ENCODE measurements at places on chromosomes 4 and X.

GRCh38 chr4:35757836-35758235, 486.5 kb downstream of the ARAP2 start:
- DNase-seq = no peak

DNA sequence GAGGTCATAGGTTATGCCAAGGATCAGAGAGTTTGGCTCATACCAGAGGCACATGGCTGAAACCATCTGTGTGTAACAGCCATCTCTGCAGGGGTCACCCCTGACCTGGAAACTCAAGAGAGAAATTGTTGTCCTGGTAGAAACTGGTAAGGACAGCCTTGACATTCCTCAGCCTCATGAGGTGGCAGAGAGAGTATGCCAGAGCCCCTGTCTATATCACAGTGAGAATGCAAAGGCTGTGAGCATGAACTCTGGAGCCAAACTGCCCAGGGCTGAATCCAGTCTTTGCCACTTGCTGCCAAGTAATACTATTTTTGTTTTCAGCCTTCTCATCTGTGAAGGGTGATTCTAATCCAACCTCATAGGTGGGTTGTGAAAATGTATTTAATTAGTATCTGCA, 37.1 kb upstream of the CCDC149 start:
- no peak for DNase-seq

DNA sequence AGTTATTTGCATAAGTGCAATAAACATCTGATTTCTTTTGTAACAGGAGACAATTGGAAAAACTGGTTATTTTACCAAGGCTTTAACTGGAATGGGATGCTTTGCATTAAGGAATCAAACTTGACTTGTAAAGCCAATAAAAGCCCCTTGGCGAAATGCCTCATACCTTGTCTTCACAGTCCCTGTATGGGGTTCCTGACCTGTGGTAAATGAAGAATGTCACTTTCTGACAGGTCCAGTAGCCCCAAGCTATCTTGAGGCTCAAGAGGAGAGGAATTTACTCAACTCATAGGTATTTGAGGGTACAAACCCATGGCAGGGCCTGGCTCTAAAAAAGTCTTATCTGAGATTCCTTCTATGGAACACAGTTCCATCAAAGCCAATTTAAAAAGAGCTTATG, 78.0 kb downstream of the ACOX3 start:
- no peak for DNase-seq

- DNase-seq = no peak
These were observed 31.2 kb downstream of the ANK2 start for GRCh38 chr4:113080624-113081023.

- DNase-seq = no peak
These were observed 291 bp upstream of the NBDY start for GRCh38 chrX:56728752-56729151.

- no peak for DNase-seq
These were observed 360.9 kb upstream of the ATOH1 start for GRCh38 chr4:93467484-93468155.

DNA sequence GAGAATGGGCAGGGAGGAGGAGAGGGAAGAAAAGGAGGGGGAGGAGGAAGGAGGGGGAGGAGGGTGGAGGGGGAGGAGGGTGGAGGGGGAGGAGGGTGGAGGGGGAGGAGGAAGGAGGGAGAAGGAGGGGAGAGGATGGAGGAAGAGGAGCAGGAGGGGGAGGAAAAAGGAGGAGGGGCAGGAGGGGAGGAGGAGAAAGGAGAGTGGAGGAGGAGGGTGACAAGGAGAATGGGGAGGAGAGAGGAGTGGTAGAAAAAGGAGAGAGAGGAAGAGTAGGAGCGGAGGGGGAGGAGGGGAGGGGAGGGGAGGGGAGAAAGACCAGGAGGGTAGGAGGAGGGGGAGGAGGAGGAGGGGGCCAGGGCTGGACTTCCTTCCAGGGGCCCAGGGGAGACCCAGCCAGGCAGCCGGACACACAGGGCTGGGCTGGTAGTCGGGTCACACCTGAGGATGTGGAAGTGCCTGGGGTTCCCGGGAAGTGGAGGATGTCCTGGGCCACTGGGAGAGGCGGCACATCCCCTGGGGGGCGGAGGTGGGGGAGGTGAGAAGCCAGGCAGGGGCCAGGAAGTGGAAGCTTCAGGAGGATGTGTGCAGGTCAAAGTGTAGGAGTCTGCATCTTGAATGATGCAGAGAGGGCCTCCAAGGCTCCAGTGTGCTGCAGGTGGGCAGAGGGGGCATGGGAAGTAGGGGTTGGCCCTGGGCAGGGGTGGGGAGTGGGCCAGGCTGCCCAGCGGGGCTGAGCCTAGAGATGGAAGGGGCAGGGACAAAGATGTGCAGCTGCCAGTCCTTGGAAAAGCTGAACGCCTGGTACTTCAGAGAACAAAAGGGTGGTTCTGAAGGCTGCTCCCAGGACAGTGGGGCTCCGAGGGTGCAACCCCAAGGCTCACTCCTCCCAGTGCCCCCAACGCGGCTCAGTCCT, 18.8 kb downstream of the IL3RA start:
- DNase-seq = no peak

GRCh38 chr4:138035781-138036258, 206.3 kb downstream of the SLC7A11 start:
- peak; percentile 36 for DNase-seq

GRCh38 chr4:171118091-171118490, 695.1 kb upstream of the GALNTL6 start:
- no peak for DNase-seq

GRCh38 chr4:172802032-172802431, 366.6 kb upstream of the GALNT7 start:
- no peak for DNase-seq

- no peak for DNase-seq
These were observed 801.2 kb downstream of the C4orf33 start for GRCh38 chr4:129897111-129897510.

- no peak for DNase-seq
These were observed 6.3 kb upstream of the HSPA4L start for GRCh38 chr4:127775843-127776242.

GRCh38 chrX:72306851-72307645, 1.3 kb upstream of the CITED1 start:
- no peak for DNase-seq

GRCh38 chr4:178462710-178463109, 1020.5 kb upstream of the AGA start:
- DNase-seq = no peak

- DNase-seq = no peak
These were observed 88.3 kb downstream of the NHSL2 start for GRCh38 chrX:71998836-71999509.

- no peak for DNase-seq
These were observed 63.4 kb downstream of the PSAPL1 start for GRCh38 chr4:7371210-7371941.

DNA sequence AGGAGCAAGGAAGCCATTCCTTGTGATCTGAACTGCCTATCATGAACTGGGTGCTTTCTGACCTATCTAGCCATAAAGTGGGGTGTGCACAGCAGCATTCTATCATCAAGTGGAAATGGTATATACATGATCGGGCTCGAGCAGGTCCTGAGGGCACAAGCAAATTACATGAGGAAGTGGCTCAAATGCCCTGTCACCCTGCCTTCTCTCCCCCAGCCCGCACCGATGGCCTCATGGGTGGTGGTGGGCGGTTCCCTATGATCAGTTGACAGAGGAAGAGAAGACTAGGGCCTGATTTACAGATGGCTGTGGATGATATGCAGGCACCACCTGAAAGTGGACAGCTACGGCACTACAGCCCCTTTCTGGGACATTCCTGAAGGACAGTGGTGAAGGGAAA, 46.3 kb upstream of the BCLAF3 start:
- no peak for DNase-seq

- DNase-seq = no peak
These were observed 1531.0 kb downstream of the PCDH7 start for GRCh38 chr4:32251126-32251525.

DNA sequence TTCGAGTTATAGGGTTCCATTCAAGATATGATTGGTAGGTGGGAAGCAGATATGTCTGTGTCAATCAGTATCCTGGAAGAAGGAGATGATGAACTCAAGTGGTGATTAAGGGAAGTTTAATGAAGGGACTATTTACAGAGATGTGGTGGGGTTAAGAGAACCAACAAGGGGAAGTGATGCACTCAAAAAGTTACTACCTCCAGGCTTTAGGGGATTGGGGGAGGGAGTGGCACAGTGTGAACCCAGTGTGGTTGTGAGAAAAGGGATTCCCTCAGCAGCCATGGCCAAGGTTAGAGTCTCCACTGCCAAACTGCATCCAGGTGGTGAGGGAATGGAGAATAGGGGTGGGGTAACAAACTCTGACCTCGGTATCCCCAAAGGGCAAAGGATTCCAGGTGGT, 27.9 kb downstream of the PKD2 start:
- DNase-seq = no peak

- no peak for DNase-seq
These were observed at the start of gene RAB33B for GRCh38 chr4:139454111-139455045. Gene RAB33B (plus strand): TSS chr4:139454121. CDS start chr4:139454196, 75 bp downstream.

DNA sequence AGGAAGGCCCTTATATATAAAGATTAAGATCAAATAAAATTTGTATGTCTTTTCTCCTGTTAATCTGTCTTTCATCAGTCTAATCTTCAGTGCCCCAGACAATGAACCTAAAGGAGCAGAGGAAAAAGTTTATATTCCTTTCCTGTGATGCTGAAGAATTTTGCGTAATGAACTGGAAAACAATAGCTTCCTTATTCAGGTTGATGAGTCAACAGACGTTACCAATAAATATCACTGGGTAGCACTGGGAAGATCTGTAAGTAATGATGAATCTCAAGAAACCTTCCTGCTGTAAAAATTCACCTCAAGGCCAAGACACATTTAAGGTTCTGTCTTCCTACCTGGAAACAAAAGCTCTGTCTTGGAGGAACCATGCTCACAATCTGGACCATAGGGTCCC, 25.5 kb downstream of the CDKN2AIP start:
- DNase-seq = no peak

DNA sequence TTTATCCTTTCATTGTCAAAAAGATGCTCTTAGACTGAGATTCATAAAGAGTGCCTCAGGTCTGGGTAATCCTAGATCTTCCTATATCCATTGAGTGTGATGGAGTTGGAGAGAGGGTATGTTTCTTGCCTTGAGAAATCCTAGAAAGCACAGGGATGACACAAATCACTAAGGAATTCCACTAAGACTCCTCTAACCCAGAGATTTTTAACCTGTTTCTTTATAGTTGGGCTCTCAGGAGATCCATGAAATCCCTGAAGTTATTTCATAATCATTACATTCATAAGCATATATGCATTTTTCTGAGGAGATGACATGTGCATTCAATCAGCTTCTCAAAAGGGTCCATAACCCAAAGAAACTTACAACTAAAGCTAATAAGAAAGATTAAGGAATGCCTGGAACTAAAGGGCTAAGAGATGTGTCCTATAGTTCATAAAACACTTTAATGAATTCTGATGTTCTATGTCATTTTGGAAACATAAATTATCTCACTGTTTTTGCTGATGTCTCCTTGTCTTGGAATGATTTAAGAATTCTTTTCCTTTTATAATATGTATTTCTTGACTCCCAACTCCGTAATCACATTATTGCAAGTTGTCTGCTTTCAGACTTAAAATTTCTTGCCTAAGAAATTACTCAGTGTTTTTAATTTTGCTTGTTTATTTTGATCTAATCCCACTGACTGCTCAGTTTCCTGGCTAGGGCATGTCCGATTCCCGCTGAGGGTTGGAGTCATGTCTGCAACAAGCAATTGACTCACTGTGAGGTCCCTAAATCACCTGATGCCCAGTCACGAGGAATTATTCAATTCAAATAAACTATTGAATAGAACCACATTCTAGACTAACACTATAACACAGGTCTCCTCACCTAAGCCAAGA, 2.8 kb upstream of the AMTN start:
- DNase-seq = no peak

- peak; percentile 25 for DNase-seq
These were observed 148.2 kb downstream of the COMMD8 start for GRCh38 chr4:47315346-47315745.

GRCh38 chr4:100907465-100908454, 389.9 kb upstream of the EMCN start:
- DNase-seq = no peak

DNA sequence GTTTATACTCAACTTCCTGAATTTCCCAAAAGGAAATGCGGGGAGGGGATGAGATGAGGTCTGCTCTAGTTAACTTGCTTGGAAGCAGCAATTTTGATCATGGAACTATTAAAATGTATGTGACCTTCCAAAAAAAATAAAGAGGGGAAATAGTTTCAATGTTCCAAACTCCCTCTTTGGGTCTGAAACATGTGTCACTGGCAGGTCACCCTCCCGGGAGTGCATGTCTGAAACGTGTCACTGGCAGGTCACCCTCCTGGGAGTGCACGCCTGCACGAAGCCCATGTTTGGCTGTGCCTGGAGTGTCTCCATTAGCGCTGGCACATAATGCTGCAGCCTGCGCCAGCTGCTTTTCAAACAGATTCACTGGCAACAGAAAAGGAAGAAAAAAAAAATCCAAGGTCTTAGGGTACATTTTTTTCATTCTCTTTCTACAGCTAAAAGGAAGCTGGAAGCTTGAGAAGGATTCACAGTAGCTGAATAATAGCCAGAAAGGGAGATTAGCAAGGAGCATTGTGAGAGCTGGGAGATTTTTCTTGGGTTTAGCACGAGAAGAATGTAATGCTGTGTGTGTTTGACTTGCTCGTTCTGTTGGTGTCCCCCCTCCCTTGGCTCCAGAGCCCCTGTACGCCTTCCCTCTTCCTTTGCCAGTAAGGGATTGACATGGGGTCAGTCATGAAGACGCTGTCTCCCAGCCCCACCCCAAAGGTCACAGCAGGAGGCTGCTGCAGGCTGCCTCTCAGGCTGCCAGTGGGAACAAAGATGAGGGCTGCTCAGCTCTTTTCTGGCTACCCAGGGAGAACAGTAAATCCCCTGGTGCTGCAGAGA, 39.2 kb upstream of the TLR3 start:
- DNase-seq = no peak

DNA sequence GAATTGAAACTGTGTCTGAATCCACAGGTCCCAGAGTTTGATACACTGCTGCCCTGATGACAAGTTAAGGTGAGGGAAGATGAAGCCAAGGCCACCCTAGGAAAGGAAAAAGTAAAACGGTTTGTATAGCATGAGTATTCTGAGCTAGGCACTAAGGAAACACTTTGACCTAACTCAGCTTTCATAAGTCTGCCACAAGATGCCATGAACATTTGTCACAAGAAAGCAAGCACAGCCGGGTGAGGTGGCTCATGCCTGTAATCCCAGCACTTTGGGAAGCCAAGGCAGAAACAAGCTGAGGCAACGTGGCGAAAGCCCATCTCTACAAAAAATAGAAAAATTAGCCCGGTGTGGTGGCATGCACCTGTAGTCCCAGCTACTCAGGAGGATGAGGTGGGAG, 34.2 kb downstream of the ELOVL6 start:
- no peak for DNase-seq

DNA sequence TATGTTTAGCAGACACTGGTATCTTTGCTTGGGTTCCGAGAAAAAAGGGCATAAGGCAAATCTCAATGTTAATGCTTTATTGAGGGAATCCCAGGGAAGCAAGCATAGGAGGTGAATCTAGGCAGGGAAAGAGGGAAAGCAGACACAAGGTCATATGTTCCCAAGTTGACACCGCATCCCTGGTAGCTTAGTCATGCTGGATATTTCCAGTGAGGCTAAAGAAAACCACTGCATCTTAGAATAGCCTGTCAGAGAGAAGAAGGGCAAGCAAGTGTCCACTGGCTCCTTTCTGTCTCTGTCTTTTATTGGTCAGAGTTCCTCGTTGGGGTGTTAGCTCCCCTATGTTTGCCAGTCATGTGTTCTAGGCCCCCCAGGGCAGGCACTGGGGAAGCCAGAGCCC, 104.7 kb downstream of the NKX6-1 start:
- DNase-seq = no peak

All from brain pericyte (primary cell).